ENCODE measurements at places on chromosomes 7 and 10.

DNA sequence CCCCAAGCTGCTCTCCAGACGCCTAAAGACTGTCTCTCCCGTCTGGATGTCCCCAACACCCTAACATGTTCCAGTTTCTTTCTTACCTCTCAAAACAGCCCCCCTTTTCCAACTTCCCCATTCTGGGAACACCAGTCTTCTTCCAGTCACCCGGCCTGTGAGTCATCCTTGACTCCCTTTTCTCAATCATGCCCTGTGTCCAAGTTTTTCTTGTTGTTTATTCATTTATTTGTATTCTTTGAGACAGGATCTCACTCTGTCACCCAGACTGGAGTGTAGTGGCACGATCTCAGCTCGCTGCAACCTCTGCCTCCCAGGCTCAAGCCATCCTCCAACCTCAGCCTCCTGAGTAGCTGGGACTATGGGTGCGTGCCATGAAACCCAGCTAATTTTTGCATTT, 15.6 kb downstream of the SNX10 start:
- no peak for DNase-seq

DNA sequence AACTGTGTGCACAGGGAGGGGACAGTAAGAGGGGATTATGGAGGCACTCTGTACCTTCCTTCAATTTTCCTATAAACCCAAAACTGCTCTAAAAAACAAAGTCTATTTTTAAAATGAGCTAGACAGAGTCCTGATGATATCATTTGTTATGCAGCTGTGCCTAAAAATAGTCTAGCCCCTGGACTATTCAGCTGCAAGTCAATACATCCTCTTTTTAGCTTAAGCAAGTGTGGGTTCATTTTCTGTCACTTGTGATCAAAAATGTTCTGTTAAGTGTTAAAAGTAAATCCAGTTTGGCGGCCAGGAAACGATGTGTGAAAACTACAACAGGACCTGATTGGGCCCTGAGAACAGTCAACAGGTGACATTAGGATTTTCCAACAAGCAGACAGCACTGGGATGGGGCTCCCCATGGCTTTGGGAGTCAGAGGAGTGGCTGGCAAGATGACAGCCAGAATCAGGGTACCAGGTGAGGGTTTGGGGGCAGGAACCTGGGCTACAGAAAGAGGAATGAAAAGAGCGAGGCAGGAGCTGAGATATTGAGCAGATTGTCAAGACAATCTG, 33.9 kb downstream of the FAM107B start:
- no peak for DNase-seq

DNA sequence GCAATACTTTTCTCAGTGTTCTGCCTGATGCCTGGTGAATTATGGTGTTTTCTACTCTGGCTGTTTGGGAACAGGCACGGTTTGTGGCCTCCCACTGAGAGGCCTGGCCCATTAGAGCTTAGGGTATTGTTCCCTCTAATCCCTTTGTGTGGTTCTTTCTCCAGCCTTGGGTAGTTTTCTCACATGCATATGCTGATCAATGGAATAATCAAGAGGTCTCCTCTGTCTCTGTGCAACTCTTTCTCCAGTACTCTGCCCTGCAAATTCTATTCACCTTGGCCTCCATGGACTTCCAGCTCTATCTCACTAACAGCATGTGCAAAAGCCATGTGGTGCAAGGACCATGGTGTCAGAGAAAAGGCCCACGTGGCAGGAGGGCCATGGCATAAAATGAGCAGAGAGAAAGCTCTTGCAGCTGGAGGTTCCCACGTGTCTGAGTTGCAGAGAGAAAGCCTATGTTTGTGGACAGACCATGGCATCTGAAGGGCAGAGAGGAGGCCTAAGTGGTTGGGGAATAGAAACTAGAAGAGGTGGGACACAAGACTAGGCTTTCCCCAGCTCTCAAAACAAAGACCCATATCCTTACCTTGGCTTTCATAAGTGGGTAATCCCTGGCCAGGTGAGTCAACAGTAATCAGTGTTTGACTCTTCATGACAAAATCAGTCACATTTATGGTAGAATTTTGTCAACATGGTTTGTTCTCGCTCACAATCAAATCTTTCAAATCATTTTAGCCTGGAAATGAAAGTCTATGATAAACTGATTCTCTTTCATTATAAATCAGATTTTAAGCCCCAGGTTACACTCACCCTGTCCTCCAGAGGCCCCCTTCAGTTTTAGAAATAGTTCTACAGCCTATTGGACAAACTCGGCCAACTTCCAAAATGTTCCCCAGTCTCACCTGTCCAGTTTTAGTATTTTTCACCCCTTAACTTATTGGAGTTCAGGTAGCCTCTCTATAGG, 17.3 kb downstream of the OPALIN start:
- DNase-seq = no peak

GRCh38 chr7:124457841-124458240, 307.8 kb downstream of the GPR37 start:
- no peak for DNase-seq

- DNase-seq = no peak
Measured at GRCh38 chr10:108434559-108435252, 1270.2 kb upstream of the SORCS1 start.

Measured in epithelial cell of prostate (primary cell).